Activated naive CD4-positive, alpha-beta T cell (primary cell): ENCODE measurements at places on chromosomes 3 and 15.

DNA sequence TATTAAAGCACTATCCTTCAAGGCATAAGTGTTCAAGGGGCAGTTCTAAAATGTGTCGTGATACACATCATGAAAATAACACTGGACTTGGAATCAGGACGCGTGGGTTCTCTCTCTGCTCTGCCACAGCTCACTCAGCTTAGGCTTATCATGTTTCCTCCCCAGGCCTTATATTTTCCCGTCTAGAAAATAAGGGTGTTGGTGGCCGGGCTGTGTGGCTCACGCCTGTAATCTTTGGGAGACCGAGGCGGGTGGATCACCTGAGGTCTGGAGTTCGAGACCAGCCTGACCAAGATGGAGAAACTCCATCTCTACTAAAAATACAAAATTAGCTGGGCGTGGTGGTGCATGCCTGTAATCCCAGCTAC, 223.0 kb downstream of the OPA1 start:
- no peak for DNase-seq

DNA sequence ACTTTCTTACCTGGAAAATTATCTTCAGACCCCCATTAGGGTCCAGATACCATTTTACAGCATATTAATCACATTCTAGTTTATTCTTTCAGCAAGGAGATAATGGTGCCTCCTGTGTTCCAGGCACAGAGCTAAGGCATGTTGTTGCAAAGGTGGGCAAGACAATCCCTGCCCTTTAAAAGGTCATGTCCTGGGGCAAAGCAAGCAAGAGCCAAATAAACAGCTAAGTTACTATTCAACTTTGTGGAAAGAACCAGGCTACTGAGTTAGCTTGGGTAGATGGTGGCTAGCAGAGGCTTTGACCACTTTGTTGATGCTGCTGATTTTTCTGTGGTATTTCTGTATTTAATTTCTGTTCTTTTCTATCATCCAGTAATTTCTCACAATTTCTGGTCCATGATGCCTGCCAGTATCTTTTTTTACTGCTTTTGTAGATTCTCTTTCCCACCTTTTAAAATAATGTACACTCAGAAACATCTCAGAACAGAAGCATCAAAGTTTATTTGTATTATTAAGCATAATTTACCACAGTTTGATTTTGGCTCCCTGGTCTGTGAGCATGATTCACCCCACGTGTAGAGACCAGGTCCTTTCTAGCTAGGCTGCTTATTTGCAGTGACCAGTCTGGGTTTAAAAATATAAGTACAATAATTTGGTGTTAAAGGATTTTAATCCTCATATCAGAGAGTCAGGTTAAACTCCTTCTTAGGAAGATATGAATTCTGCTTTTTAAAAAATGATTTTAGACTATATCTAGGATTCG, 71.5 kb downstream of the LRRC28 start:
- DNase-seq = no peak

GRCh38 chr3:121924734-121925133, 30.5 kb downstream of the SLC15A2 start:
- DNase-seq = no peak

DNA sequence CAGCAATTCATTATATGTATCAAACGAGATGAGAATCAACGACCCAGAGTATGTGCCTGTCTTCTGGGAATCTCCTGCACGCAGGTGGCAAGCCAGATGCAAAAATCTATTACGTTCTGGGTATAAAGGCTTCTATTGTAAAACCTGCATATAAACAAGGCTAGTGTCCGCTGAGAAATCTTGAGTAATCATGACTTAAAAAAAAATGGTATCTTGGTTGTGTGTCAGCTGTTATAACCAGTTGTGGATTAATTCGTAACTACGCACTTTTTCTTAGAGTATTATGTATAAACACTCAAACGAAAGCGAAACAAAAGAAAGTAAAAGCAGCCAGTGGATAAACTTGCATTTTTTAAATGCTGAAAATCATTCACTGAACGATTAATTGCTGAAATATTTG, 509.1 kb downstream of the RSL24D1 start:
- no peak for DNase-seq

GRCh38 chr3:37210230-37210629, 35.8 kb upstream of the LRRFIP2 start:
- no peak for DNase-seq

DNA sequence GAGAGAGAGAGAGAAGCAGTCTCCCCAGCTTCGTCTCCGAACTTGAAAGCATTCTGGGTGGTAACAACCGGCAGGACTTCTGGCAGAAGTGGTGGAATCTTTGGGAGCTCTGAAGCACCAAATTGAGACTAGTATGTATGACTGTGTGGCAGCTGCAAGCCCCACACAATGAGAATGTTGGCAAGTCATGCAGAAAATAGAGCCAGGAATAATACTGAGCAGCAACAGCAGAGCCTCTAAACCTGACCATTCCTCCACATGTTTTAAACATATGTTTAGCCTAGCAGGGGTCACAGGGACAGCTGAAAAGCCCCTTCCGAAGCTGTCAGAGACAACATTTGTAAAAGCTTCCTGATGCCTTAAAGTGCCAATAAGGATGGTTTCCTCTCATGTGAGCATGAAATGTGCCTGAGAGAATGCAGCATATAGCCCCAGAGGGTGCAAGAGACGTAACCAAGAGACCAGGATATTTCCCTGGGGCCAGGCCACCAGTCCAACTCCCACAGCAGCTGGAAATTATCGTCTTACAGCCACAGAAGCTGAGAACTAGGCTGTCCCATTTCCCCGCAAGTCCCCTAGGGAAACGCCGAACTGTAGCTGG, 178.6 kb upstream of the CCDC54 start:
- no peak for DNase-seq

- DNase-seq = no peak
These were observed 118.2 kb upstream of the STRIT1 start for GRCh38 chr3:155411500-155412223.

- no peak for DNase-seq
These were observed 52.7 kb downstream of the TLE3 start for GRCh38 chr15:70045045-70045444.

- no peak for DNase-seq
These were observed 172.0 kb downstream of the STT3B start for GRCh38 chr3:31704591-31705179.

DNA sequence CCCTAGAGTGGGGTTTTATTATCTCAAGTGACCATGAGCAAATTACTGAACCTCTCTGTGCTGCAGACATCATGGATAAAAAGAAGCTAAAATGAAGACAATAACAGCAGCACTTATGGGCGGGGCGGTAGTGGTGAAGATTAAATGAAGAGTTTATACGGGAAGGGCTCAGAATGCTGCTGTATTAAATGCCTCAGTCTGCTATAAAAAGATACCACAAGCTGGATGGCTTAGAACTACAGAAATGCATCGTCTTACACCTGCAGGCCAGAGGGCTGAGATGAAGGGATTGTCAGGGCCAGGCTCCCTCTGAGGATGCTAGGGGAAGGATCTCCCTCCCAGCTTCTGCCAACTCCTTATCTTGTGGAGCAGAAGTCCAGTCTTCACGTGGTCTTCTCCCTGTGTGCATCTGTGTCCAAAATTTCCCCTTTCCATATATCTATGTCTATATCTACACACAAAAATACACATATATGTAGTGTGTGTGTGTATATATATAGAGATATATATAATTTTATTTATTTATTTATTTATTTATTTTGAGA, 2.9 kb downstream of the ALG1L2 start:
- DNase-seq = no peak

DNA sequence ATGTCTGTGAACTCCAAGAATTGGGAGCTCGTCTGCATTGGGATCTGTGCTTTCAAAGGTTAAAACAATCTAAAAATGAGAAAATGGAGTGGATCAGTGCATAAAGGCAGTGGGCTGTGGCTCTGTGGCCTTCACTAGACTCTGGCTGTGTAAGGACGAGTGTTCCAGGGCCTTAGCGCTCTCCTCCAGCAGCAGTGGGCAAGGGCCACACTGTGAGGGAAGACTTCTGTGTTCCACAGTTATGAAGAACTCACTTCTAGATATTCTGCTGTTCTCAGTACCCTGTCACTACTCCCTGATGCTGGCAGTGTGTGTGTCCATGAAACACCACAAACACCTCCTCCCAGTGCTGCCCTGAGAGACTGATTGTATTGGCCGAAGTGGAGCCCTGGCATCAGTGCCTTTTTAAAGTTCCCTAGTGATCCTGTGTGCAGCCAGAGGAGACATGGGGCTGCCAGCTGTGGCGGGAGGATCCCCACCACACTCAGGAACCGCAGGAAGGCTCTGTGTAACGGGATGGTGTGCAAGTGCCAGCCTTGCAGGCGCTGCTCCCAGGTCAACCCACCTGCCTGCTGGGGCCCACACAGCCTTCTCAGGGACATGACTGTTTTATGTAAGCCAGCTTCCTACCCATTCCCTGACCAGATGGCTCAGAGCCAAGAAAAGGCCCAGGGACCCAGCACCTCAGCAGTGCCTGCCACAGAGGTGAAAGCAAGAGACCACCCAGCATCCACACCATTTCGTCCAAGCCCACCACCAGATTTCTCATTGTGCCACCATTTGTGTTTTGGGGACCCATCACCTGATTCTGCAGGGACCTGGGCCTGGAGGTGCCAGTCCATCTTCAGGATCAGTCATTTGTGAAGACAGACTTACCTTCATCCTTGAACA, 40.4 kb downstream of the ABTB1 start:
- DNase-seq = no peak

DNA sequence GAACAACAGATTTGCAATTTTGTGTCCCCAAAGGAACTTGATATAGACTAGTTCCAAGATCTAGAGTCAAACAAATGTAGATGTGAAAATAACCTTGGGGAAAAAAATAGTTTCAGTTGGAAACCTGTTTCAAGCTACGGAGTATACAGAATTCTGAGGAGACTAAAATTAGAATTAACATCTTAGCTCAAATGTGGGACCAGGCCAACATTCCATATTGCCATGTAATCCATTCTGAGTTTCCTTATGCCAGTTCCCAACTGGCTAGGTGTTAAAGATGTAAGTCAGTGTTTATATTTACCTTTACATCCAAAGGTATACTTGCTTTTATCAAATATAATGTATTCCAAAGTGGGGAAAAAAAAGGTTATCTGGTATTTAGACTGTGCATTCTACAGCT, 76.3 kb downstream of the UBE3A start:
- DNase-seq = no peak

DNA sequence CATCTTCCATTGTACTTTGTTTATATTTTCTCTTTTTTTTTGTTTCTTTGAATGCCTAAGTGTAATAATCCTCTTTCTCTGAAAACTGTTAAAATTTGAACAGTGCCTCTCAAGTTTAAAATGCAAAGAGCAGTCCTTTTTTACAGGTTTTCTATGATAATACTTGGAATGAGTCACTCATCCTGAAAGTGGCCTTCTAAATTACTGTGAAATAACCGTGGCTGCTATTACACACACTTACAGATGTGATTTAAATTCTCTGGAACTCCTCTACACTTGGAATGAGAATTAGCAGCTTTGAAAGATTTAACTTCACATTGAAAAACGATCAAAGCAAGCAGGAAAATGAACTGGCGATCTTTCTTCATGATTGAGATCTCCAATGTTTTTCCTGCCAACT, 105.9 kb downstream of the ROBO1 start:
- no peak for DNase-seq

DNA sequence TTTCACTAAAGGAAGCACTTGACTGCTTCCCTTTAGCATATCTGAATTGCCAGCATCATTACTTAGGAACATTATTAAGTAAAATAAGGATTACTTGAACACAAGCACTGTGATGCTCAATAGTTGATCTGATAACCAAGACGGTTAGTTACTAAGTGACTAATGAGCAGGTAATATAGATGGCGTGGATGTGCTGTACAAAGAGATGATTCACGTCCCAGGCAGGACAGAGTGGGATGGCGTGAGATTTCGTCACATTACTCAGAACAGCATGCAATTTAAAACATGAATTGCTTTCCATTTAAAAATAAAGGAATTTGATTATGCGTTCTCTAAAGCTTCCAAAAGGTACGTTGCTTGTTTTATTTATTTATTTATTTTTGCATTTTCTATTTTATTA, 240.0 kb upstream of the ARHGEF26 start:
- no peak for DNase-seq

DNA sequence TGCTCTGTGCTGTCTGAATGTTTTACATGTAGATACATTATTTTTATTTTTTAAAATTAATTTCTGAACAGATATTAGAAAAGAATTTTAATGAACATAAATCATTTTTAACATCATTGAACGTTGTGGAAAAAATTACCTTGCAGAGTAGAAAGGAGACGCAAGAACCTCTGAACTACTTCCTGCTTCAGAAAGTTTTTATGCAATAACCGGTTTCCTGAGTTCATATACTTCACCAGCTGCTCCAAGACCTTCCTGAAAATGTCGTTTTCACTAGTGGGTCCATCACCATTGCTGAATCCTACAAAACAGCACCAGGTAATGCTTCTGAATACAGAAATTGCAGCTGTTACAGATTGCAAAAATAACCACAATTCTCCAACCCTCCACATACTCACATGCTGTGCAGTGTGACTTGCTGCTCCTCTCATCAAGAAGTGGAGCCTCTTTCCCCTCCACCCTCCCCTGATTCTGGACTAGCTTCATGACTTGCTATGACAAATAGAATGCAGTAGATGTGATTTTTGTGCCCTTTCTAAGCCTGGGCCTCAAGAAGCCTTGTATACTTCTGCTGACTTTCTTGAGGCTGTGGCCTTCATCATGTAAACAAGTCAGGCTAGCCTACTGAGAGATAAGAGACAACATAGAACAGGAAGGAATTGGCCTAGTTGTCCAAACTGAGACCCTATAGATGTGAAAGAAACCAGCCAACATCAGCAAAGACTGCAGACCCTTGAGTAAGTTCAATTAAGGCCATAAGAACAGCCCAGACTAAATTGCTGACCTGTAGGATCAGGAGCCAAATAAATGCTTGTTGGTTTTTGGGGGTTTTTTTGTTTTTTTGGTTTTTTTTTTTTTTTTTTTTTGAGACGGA, 80.4 kb downstream of the TRANK1 start:
- no peak for DNase-seq

- DNase-seq = no peak
These were observed 422.6 kb upstream of the ARPP21 start for GRCh38 chr3:35216501-35217266.
